Fibroblast of skin of left biceps (primary cell): ENCODE measurements at places on chromosomes 11 and 22.

DNA sequence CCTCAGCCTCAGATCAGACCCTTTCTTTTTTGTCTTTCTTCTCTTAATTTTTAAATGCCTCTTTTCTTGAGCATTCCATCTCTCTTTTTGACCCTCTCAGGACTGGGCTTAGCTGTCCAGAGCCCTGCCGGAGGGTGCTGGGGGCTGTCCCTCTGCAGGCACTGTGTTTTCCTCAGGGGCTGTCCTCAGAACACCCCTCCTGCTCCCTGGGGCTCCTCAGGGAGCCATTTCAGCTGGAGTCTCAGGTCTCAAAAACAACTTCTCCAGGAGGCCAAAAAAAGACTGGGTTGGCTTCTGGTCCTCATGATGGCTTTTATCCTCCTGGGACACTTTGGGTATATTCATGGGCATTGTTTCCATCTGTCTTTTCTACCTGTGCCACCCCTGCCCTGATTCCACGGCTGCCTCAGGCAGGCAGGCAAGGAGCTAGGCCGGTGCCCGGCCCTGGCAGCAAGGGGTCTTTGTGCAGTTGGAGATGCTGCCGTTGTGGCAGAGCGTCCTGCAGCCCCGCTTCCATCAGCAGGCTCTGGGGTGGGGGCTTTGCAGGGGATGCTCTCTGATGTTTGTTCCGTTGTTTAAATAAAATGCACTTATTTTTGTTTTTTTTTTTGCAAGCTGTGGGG is 85.1 kb downstream of the CEP164 start:
- no peak for DNase-seq

DNA sequence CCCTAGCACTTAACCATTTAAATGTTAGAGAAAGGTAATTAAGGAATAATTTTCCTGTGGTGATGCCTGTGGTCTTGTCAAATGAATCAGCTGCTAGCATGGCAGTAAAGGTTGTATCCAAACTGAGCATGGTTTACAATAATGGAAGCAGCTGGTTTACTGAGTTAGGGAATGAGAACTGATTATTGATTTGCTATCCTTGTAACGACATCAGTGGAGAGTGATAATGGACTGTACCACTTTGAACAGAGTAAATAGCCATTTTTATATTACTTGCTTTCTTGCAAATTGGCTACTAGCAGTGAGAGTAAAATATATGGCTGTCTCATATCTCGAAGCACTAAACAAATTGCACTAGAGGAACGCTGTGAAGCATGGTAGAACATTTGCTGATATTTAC is 589.0 kb upstream of the ANO5 start:
- DNase-seq: no peak

GRCh38 chr22:45738206-45738605 is 66.6 kb downstream of the ATXN10 start:
- DNase-seq: no peak

DNA sequence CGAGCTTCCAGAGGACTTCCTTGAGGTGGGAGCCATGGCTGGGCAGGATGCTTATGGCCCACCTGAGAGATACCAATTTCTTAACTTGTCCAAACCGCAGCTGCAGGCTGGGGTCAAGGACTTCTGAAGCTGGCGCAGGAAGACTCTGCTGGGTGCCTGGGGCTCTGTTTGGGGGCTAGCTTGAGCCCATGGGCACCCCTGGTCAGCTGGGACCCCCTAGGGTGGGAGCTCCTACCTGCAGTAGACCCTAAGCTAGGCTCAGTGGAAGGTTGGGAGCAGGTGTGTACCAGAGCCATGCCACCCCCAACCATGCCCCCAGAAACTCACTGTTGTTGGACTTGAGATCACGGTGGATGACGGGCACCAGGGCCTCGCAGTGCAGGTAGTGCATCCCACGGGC is 1.3 kb downstream of the MAP3K11 start:
- no peak for DNase-seq

GRCh38 chr22:39297490-39298240 is 21.8 kb downstream of the RPL3 start:
- DNase-seq: no peak

- DNase-seq: no peak
These were observed 87.7 kb downstream of the TRIM44 start for GRCh38 chr11:35750315-35750714.

DNA sequence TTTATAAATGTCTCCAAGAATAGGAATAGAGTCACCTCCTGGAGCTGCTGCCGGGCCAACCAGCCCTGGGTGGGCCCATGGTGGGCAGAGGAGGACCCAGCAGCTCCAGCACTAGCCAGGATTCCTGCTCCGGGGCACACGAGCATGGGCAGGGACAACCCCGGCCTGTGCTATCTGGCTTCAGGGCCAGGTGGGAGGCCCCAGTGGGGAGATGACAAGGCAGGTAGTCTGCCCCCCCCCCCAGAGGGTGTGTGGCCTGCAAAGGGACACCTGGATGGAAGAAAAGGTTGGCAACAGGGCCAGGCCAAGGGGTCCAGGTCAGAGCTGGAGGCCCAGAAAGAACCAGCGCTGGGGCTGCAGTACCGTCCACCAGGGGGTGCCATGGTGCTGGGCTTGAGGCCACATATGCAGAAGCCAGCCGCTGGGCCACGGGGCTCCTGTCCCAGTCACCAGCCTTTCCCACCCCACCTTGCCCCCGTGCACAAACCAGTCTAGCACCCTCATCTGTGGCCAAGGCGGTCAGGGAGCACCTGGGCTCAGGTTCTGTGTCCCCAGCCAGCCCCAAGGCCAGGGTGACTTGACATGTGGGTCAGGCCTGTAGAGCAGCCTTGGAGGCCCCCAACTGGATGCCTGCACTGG is 3.4 kb downstream of the TSPAN32 start:
- no peak for DNase-seq

DNA sequence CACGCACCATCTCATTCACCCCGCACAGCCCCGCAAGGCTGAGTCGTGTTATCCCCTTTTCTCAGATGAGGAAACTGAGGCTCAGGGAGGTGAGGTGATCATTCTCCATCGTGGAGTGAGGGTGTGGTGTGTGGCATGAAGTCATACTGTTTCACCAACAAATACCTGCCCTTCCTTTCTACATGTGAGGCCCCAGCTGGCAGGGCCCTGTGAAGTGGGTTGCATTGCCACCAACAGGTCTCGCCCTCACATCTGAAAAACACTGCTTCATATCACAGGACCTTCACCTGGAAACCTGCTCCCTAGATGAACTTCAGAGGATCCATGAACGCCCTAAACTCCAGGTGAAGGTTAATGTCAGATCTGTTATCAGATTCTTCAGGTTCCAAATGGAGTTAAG is 4.3 kb downstream of the SSTR3 start:
- DNase-seq: no peak

DNA sequence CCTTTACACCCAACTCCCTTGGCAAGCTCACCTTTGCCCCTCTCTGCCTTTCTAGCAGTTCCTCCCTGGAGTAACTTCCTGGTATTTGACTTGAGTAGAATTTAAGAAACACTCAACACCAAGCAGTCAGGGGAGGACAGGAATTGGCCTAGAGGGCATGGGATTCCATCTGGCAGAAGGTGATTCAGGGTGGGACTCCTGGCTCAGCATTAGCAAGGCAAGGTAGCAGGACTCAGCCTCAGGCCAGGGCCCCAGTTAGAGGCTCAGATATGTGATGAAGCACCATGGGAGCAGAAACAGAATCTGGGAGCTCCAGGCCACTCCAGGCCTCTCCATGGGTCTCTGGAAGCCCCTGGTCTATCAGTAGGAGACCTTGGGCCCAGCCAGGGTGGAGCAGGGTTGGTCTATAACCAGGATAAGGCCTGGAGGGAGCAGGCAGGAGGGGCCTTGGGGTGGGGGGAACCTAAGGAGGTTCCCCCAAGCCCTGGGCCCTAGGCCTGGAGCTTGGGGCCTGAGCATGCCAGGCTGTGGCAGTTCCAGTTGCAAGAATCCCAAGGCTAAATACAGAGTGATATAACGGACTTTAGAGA is 148.2 kb downstream of the PARVA start:
- DNase-seq: no peak

DNA sequence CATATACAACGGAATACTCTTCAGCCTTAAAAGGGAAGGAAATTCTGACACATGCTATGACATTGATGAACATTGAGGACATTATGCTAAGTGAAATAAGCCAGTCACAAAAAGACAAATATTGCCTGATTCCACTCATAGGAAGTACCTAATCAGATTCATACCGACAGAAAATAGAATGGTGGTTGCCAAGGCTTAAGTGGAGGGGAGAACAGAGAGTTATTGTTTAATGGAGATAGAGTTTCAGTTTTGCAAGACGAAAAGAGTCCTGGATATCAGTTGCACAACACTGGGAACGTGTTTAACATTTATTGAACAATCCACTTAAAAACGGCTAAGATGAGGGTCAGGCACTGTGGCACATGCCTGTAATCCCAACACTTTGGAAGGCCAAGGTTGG is 45.6 kb upstream of the HIPK3 start:
- no peak for DNase-seq
